ENCODE measurements at places on chromosomes 1 and 21. TPM values are rescaled to one million over a fixed set of nuclear protein-coding genes. Genes with fewer than 3 reads are reported as not detected.

PLXNA2 gene
- total RNA-seq = 69.5 TPM

NOS1AP gene
- 0.66 TPM for total RNA-seq

TNN gene
- not detected for total RNA-seq

KDF1 gene
- under 0.01 TPM for total RNA-seq

ZFP69 gene
- total RNA-seq = 3.7 TPM

RAB7B gene
- total RNA-seq = 0.09 TPM

ARPC5 gene
- total RNA-seq = 370 TPM

NBPF26 gene
- total RNA-seq = 6.4 TPM

ZNHIT6 gene
- total RNA-seq = 13.6 TPM

ASCL5 gene
- total RNA-seq = not detected

CNIH3 gene
- 1.5 TPM for total RNA-seq

EVA1C gene
- 31.2 TPM for total RNA-seq

PDPN gene
- 0.38 TPM for total RNA-seq

SUSD4 gene
- under 0.01 TPM for total RNA-seq

Measured in endothelial cell of coronary artery (primary cell).